ENCODE measurements at places on chromosomes 4 and X. TPM values are rescaled to one million over a fixed set of nuclear protein-coding genes. Genes with fewer than 3 reads are reported as not detected.

The CLDN24 gene
- not detected for total RNA-seq

The GSX2 gene
- not detected for total RNA-seq

The TMEM154 gene
- 25.4 TPM for total RNA-seq

The MAGEB2 gene
- not detected for total RNA-seq

The NUDT10 gene
- 0.70 TPM for total RNA-seq

The CLTRN gene
- total RNA-seq = not detected

The THAP9 gene
- total RNA-seq = 1.9 TPM

The PLAC1 gene
- total RNA-seq = not detected

The CYBB gene
- not detected for total RNA-seq
